Activated CD4-positive, alpha-beta T cell treated with anti-CD3 and anti-CD28 coated beads, Interleukin-2, amount 50 U/mL, for 16 hours (primary cell): ENCODE measurements at places on chromosomes 12 and 14.

DNA sequence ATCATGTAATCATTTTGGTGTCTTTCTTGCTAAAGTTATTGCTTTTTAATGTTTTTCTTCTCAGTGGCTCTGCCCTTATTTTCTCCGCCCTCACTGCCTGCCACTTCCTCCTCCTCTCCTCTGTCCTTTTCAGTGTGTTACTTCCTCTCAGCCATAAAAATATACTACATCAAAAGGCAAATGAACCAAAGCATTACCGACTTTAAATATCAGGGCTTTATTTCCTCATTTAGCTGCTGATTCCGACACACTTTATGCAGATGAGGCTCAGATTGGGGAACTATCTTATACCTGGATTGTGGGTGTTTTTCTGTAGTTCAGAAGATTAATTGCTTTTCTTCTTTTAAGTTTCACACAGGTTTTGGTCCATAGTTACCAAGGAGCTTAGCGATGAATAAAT is 118.1 kb downstream of the CMAS start:
- no peak for DNase-seq

- no peak for DNase-seq
Observed at GRCh38 chr12:25101092-25101445, 93.9 kb downstream of the DNAI7 start.

- DNase-seq: no peak
Observed at GRCh38 chr12:64696080-64696741, 63.0 kb downstream of the GNS start.

DNA sequence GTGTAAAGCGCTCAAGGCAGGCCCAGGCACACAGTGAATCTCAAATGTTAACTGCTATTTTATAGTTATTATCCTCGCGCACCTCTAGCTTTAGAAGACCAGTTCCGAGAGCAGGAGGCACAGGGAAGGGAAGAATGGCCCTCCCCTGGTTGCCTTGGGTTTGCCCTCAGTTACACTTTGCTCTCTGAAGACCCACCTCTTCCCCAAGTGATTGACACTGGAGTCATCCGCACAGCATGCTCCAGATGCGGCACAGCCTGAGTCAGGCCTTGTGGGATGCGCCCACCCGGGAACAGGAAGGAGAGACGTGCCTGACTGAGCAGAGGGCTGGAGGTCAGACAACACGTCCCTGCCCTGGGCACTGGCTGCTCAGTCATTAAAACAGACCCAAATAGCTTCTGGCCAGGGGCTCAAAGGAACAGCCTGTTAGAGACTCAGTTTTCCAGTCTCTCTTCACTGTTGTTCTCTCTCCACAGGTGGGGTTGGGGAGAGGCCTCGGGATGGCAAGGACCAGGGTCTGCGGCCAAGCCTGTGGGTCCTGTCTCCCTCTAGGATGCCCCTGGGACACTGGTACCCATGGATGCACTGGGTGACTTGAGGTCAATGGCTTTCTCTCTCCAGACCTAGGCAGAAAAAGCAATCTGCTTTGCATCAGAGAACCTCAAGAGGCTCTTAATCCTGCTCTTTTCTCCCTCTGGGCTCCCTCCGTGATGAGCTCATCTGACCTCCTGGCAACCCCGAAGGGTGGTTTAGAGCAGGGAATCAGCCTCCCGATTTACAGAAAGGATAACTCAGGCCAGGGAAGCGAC is 13.6 kb upstream of the MLXIP start:
- no peak for DNase-seq

- DNase-seq: peak; percentile 12
Observed at GRCh38 chr14:70599345-70599744, 1.1 kb downstream of the MED6 start.

DNA sequence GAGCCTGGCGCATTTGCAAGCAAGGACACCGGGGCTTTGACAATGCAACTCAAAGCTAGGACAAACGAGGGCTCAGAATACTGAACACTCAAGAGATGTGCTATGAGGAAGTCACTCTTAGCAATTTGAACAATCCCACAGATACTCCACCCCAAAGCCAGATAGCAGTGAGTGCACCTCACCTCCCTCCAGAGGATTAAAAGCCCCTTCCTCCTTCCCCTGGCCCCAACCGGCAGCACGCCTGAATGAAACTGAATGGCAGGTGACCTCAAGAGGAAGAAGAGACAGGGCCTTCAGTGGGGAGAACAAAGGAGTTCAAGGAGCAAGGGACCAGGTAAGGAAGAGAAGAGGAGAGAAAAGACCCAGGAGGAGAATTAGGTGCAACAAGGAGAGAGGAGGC is 1.9 kb upstream of the KRT78 start:
- no peak for DNase-seq

DNA sequence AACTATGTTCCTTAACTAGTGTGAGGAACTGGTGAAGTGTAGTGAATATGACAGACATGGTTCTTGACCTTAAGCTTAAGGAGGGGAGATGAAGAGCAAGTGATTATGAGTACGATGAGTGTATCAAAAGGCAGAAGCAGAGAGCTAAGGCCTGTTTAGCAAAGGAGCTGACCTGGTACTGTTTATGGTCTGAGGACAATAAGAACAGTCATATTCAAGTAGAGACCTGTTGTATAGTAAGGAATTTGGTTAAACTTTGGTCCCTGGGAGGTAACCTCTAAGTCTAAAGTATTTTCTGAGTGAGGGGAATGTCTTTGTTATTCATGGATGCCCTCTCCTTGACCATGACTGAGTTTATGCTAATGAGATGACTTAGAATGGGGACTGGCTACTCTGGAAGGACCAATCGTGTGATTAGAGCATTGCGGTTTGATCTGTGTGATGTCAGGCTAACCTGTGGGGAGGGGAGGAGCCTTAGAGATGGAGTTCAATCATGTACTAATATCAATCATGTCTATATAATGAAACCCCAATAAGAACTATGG is 389.3 kb downstream of the BMP4 start:
- no peak for DNase-seq

DNA sequence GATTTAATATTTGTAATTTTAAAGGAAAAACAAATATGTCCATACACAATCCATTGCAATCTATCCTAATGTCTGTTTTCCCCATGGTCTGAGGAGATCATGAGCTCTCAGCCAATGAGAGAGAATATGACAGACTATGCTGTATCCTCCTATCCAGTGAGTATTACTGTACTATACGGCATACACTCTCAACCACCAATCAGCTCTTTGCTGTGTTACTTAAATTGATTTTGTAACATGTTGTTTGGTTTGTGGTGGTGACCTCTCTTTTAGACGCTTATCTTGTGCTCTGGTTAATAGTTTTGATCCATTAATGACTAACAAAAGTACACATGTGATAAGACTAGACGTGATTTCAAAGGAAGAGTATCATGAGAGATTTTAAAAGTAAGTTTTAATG is 231.5 kb upstream of the FOXN3 start:
- no peak for DNase-seq

GRCh38 chr14:102508774-102509745 is 516 bp downstream of the ANKRD9 start:
- DNase-seq: no peak

DNA sequence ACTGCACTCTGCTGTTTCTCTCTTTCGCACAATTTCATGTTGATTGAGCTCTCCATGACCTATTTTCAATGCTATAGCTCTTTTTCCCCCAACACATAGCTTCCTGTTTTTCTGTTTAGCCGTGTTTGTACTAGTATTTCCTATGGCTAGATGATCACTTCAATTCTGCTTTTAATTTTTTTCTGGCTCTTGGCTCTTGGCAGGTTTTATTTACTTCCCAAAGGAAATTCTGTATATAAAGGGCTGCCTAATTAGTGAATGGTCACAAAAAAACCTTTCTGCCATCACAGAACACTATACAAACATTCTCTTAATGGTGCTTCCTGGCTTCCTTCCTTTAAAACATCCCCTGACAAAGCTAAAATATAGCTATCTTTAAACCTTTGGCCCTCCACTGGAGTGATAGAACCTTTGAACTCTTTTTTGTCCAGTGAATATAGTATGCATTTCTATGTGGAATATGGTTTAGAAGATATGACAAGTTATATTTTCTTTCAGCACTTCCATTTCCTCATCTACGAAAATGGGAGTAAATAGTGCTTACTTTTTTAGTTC is 88.2 kb downstream of the RASSF9 start:
- no peak for DNase-seq

GRCh38 chr14:24634158-24634557 is at the start of gene GZMB:
TSS of gene GZMB (minus strand) at chr14:24634190. CDS start at chr14:24634160, 30 bp downstream.
- peak; percentile 82 for DNase-seq

- no peak for DNase-seq
Observed at GRCh38 chr12:19926266-19926665, 442.1 kb upstream of the PDE3A start.

GRCh38 chr12:32603858-32604257 is 75.2 kb upstream of the DNM1L start:
- peak; percentile 89 for DNase-seq

DNA sequence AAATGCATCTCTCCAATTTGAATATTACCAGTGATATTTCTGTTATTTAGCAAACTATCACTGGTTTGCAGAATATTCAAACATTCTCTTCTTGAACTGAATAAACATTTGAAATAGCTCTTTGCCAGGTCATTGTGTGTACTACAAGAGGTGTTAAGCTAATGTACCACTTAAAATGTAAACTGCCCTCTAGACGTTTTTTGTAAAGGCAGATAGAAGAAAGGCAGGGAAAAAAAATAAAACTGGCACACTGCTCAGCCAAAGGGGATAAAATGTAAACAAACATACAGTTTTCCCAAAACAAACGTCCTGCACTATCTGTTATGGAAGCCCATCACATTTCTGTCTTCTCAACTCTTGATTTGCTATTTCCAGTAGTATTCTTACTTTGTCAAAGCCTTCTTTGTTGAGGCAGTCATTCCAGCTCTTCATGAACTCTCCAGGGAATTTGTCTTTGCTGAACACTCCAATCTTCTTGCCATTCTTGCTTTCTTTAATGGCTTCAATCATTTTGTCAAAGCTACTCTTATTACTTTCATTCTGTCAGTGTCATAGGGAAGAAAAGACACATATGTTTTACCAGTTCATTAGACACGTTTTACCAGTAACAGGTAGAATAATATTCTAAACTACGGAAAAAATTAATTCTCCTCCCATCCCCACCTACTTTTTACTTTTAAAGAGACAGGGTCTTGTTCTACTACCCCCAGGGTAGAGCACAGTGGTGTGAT is 13.7 kb downstream of the SUPT16H start:
- DNase-seq: no peak

- DNase-seq: no peak
Observed at GRCh38 chr12:118709946-118710345, 271.4 kb upstream of the SRRM4 start.

DNA sequence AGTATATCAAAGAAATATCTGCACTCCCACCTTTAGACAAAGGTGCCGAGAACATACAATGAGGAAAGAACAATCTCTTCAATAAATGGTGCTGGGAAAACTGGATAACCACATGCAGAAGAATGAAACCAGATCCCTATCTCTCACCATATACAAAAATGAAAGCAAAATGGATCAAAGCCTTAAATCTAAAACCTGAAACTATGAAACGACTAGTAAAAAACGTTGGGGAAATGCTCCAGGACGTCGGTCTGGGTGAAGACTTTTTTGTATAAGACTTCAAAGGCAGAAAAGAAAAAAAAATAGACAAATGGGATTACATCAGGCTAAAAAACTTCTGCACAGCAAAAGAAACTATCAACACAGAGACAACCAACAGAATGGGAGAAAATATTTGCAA is 83.8 kb downstream of the PPM1A start:
- DNase-seq: peak; percentile 7

GRCh38 chr14:100470523-100470897 is 116.7 kb downstream of the BEGAIN start:
- no peak for DNase-seq
